ENCODE measurements at places on chromosomes 4 and X.
A peak's percentile ranks its signal among the peaks of the same experiment; 100 is the strongest.

DNA sequence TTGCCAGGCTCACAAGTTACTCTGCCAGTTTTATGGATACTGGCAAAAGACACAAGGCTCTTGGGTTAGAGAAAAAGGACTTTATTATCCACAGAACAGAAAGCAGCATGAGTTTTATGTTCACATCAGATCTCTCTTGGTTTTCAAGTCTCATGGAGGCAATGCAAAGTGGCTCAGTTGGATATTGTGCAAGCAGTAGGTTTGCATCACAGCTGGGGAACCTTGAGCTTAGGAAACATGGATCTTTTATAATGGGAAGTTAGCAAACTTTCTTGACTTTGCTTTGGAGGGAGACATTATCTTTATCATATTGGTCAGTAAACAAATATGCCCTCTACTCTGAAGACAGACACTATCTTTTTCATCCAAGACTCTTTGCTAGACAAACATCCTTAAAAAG, 109.2 kb upstream of the GRPR start:
- no peak for DNase-seq

GRCh38 chr4:137934911-137935310, 307.2 kb downstream of the SLC7A11 start:
- DNase-seq, result no peak

GRCh38 chr4:22071749-22072148, 123.2 kb upstream of the KCNIP4 start:
- DNase-seq, result peak; percentile 33

DNA sequence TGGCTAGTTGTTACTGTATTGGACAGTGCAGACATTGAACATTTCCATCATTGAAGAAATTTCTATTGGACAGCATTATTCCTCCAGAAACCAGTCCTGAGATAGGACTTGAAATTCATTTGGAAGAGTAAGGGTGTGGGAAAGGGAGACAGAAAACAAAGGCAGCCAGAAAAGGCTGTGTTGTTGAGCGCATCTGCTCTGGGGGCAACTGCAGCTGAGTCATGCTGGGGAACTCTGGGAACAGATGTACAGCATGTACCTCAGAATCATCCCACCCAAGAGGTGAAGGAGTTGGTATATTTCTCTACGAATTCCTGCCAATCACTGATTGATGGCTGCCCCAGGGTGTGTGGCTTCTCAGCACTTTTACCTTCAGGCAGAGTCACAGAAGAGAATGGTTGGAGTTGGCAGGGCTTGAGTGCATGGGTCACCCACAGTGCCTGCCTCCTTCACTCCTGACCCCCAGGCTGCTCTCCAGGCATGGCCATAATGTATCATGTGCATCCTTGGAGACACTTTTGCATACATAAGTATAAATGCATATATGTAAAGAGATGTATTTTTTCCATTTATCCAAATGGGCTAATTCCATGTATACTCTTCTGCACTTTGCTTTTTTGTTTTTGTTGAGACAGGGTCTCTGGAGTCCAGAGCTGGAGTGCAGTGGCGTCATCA, 39.4 kb downstream of the GEMIN8 start:
- no peak for DNase-seq

DNA sequence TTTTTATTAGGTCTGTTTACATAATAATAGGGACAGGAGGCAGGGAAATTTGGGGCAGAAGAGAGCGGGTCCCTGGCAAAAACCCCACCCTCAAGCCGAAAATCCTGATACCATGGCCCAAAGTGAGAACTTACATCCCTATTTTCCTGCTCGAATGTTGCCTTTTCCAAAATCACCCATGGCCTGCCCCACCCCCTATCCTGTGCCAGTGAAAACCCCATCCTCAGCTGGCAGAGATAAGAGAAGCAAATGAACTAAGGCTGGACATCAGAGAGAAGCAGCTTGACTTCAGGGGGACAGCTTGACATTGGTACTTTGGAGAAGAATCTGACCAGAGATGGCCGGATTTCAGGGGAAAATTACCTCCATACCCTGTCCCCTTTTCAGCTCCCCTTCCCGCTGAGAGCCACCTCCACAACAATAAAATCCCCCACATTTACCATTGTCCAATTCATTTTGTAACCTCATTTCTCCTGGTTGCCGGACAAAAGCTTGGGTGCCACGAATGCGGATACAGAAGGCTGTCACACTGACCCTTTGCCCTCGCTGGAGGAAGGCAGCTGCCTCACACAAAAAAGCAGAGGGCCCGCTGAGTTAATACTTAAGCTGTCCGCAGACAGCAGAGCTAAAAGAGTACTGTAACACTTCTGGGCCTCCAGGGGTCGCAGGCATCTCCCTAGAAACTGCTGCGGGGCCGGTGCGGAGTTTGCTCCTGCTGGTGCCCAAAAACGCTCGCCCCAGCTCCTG, 196.2 kb downstream of the SNCA start:
- peak; percentile 60 for DNase-seq

- peak; percentile 36 for DNase-seq
These were observed 45.7 kb upstream of the SLC10A7 start for GRCh38 chr4:146567396-146567795.

GRCh38 chrX:361231-362145, 25.2 kb downstream of the PPP2R3B start:
- no peak for DNase-seq

GRCh38 chr4:148052448-148052847, 320.6 kb downstream of the ARHGAP10 start:
- no peak for DNase-seq

- DNase-seq, result no peak
These were observed 149.3 kb downstream of the SPRY1 start for GRCh38 chr4:123545667-123546572.

- DNase-seq, result no peak
These were observed 170.1 kb downstream of the ATP10D start for GRCh38 chr4:47654972-47655693.

DNA sequence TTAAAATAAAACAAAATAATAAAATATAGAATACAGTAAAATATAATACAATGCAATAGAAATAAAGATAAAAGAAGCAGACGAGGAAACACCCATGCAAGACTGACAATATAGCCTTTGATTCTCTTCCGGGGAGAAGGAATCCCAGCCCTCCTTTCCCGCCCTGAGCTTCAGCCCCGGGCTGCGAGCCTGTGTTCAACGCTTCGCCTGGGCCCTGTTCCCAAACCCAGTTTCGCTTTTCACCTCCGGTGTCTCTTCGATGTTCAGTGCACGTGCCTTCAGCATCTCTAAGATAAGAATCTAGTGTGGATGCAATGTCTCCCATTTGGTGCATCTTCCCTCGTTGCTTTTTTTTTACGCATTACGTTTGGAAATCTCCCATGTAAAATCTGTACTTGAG, 38.4 kb upstream of the ARSD start:
- no peak for DNase-seq

DNA sequence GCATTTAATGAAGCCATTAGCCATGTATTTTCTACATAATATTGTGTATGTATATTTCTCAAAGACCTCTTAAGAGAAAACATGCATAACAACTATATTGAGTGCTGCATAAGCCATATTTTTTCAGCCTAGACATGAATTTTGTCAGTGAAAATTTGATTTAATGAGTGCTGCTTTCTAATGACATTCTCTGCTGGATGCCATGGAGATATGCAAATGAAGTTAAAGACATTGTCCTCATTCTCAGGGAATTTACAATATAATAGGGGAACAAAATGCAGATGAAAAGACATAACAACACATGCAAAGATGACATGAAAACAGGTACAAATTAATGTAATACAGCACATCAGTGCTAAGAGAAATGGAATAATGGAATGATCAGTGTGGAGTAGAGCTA, 118.7 kb downstream of the ATOH1 start:
- DNase-seq, result no peak

DNA sequence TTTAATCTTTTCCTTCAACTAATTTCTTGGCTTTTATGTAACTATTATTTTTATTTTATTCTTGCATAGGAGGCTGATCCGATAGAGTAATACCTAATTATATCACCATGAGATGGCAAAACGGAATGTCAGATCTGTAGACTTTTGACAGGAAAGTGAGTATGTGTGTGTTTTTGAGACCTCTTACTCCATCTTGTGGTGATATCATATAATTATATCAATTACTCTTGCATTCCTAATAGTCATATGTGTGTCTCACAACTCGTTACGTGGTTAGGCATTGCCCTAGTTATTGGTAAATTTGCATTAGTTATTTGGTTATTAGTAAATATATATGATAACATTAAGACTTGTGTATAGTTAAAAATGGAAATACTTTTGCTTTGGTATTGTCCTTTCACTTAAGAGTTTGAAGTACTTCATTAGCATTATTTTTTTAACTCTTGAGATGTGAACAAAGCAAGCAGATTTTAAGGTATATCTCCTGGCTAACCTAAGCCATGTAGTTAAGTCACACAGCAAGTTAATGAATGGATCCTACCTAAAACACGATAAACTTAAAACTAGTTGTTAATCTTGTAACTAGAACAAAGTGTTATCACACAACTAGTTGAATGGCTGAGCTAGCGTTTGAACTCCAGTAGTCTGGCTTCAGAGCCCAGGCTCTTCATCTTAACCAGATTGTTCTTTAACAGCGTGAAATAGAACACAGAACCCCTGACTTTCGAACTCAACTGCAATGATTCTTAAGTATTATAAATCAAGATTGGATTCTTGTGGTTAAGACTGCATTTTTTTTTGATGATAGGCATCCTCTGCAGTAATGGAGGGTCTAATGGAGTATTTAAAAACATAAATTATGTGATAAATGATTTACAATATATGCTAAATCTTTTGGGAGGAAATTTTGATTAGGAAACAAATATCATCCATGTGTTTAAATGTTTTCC, 67.1 kb downstream of the PGRMC2 start:
- DNase-seq, result peak; percentile 80

DNA sequence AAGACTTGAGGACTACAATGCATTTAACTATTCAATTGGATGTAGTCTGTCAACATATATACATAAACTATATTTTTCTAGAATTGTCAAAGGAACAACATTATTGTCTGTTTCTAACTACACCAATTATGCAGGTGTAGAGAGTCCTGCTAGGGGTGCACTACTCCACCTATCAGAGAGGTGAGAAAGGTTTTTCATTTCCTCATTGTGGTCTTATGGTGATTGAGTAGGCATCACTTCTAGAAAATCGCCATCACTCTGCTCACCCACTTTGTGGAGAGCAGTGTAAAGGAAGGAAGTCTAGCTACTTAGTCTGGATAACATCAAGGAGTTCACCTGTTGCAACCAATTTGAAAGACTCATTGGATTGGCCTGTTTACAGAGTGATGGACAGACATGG, 4.4 kb upstream of the ADH1C start:
- DNase-seq, result no peak
